ENCODE measurements at places on chromosomes 5 and 9.

DNA sequence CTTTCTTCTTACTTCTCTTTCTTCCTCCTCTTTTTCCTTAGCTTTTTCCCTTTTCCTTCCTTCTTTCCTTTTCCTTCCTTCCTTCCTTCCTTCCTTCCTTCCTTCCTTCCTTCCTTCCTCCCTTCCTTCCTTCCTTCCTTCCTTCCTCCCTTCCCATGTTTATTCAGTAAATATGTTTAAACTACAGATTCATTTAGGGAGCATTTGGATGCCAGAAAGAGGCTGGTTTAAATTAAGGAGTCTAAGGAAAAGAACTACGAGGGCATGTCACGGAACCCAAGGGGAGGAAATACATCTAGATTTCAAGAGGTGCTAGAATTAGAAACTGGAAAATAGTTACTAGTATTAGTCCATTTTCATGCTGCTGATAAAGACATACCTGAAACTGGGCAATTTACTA lies 320.0 kb upstream of the ARRDC3 start:
- no peak for ATAC-seq

DNA sequence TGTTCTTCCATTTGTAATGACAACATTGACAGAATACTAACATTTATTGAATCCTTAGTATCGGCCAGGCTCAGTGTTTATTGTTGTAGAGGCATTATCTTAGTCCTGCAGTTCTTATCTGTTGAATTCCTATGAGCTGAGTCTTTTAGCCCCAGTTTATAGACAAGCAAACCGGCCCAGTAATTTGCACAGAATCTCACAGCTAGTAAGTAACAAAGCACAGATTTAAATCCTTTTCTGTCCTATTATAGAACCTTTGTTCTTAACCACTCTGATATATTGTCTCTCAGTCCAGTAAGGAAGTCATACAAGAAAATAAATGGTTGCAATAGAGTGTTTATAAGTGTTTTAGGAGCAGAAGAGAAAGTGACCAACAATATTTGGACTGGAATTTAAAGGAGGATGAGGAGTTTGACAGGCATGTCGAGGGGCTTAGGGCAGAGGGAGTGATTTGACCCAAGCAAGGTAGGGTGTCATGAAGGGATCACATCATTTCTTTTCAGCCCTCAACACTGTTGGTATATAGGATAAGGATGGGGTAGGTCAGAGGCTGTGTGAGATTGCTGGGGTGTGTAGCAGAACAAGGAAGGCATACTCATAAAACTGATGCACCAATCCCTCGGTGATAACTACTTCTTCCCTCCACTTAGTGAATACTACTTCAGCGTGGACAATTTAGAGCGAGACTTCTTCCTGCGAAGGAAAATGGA lies 39.5 kb downstream of the LARP1 start:
- no peak for ATAC-seq

DNA sequence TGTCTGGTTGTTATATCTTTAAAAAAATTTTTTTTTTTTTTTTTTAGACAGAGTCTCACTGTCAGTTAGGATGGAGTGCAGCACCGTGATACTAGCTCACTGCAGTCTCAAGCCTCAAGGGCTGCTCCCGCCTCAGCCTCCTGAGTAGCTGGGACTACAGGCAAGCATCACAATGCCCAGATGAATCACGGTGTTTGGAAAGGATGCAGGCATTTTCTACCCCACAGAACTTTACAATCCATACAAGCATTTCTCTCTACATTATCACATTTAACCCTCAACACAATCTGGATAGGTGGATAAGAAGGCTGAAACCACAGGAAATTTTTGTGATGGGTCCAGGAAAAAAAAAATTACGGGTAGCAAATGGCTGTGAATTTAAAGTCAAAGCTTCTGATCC lies 5.8 kb upstream of the PCA3 start:
- no peak for ATAC-seq

DNA sequence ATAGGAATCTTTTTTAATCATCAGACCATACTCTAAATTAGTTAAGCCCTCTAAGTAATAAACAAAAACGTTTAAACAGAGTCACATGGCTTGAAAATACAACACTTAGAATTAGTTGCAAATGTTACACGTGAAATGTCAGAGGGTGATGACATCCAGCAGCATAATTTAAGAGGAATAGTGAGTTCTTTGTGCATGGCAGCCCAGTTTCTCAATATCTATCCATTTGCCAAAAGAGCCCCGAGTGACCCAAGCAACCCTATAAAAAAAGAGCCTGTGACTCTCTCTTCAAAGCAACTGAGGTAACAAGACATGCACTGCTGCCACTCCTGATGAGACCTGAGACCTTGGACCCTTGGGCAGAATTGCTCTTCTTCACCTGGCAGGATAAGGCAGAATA lies 96.9 kb upstream of the RASA1 start:
- no peak for ATAC-seq

DNA sequence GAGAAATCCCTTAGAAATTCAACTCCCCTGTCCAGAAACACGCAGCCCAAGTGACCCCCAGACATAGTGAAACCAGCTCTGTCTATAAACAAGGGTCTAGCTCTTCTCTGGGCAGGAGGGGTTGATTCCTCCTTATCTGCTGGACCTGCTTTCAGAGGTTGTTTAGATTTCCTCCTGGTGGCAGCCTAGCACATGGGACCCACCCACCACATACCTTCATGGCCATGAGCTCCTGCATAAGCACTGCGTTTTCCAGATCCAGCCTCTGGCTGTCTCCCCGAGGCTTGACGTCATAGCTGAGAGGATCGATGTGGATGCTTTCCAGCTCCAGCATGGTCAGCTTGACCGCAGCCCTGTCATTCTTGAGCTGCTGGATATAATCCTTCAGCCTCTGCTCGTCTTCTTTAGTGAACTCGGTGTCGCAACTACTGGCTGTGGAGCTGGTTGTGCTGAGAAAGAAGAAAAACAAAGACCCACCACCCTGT lies 77.0 kb downstream of the DCP2 start:
- ATAC-seq, result no peak

GRCh38 chr9:137117269-137117731 lies 2.8 kb upstream of the DPP7 start:
- ATAC-seq, result no peak

DNA sequence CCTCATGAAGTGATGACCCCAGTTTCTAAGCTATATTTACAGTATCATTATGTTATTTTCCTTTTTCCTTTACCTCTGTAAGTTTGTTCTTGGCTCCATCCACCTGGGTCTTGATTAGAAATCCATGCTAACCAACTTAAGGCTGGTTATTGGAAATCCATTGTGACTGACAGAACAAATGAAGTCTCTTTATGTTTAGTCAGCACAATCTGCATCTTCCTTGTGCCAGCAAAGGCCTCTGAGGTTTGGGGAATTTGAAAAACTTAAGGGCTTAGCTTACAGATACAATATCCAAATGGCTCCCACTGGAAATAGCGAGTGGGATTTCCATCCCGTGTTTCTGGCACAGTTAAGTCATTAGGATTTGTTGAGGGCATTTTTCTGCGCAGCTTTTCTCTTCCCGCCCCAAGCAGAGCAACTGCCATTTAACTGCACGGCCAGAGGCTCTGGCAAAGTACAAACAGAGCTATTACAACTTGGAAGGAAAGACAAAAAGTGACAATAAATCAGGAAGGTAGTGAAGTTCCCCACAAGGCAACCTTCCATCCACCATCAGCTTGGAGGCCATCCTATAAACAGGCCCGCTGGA lies 64.2 kb downstream of the DCP2 start:
- ATAC-seq, result no peak

DNA sequence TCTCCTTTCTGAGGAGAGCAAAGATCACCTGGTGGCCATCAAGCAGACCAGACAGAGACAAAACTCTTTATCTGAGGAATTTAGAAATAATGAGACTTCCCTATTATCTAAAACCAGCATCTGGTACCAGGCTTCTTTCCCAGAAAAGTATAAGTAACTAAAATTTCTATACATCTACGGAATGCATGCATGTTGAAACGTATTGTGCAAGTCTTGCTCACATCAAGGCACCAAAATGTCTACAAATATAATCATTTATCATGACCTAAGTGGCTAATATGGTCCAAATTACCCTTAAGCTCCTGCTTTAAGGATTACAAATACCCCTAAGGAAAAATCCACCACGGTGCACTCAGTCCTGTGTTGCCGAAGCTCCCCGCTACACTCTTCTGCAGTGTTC lies 286.3 kb downstream of the CDH18 start:
- ATAC-seq, result no peak

DNA sequence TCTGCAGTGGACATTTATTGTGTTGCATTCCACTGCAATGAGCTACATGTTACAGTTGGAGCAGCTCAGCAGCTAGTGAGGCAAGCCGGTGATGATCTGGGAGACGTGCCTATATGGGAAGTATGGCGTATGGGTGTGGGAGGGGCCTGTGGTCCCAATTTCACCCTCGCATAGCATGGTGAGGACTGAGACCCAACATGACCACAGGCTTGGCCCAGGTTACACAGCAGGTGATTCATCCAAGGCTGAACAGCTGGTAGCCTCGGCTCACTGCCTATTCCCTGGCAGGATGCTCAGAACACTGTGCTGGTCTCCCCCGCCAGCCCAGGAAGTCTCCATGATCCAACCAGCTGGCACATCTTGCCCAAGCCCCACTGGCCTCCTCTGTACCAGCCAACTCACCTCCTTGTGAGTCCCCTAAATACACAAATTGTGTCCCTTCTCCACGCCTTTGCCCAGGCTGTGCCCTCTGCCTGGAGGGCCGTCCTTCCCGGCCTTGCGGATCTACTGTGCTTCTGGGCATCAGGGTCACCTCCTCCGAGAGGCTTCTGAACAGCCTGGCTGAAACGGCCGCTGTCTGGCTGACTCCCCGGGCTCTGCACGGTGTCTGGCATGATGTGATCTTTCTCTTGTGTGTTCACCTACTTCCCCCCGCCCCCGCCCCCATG lies 81.4 kb downstream of the NSUN2 start:
- ATAC-seq, result no peak

GRCh38 chr9:11086561-11086960 lies 473.8 kb upstream of the PTPRD start:
- ATAC-seq, result no peak

GRCh38 chr9:116175614-116176013 lies 22.0 kb downstream of the PAPPA start:
- ATAC-seq, result no peak

DNA sequence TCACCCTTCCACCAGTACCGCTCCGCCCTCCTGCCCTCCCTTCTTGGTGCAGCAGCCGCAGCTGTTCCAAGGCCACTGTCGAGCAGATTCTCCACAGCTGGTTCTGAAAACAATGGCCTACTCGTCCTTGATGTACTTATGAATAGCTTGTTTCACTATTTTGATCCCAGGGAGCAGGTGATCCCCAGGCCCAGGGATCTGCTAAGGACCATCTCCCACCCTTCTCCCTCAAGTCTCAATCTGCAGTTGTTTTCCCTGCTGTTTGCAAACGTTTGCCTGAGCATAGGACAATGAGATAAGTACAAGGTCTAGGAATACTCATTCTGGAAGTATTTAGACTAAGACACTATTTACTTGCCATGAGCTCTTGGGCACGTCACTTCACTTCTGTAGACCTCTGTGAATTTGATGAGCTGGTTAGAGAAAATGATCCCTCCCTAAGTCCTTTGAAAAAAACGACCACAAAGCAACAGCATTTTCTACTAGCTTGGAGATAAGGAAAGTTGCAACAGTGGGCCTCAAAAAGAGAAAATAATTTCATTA lies 1.8 kb downstream of the LURAP1L start:
- ATAC-seq, result no peak

- ATAC-seq, result no peak
Observed at GRCh38 chr5:165157219-165157618, 1651.8 kb downstream of the MAT2B start.

DNA sequence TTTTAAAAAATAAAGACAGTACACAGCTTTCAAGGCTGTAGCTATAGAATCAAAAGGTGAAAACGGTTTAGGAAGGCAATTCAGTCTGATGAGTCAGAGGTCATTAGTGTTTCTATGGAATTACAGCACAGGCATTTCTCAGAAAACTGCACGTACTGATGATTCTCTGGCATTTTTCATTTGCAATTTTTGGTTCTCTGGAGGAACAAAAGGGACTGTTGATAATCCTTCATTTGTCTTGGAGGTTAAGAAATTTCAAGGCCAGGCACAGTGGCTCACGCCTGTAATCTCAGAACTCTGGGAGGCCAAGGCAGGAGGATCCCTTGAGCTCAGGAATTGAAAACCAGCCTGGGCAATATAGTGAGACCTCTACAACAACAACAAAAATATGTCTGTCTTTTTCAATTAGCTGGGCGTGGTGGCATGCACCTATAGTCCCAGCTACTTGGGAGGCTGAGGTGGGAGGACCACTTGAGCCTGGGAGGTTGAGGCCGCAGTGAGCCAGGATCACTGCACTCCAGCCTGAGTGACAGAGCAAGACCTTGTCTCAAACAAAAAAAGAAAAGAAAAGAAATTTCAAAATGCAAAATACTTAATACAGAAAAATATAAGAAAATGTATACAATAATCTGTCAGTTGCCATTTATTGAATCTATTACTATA lies 27.3 kb downstream of the NR6A1 start:
- ATAC-seq, result no peak

- no peak for ATAC-seq
Observed at GRCh38 chr5:107157809-107158208, 512.9 kb downstream of the EFNA5 start.

DNA sequence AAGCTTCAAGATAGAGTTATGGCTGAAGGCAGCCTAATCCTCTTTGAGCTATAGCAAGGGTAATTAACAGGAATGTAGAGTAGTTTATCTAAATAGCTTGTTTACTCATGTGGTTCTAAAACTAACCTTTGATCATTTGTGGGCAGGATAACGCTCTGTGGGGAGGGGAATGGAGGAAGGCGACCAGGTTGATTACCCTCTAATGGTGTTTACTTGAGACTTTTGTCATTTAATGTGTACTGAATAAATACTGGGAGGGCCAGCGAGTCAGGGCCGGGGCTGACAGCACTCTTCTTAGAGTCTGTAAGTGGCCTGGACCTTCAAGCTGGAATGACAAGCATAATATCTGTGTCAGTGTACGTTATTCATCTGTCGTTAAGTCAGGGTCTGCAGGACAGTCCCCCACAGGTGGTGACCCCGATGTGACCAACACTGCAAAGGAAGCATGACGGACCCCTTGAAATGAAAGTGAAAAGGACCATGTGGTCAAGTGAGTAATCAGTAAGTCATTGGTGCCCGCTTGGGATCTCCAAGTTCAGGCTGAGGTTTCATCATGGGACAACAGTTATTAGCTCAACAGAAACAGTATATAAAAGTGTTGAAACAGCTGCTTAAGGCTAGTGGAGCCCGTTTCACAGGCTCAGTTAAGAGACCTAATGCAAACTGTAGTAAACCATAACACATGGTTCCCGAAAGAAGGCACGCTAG lies 162.6 kb downstream of the CPLANE1 start:
- ATAC-seq, result no peak

- ATAC-seq, result no peak
Observed at GRCh38 chr5:176902911-176903664, 3.9 kb upstream of the HK3 start.
